Activated CD4-positive, alpha-beta T cell treated with anti-CD3 and anti-CD28 coated beads, Interleukin-2, amount 10 ng/mL, durations not matched to agents 24 days and 14 days (primary cell): ENCODE measurements at places on chromosomes 3 and 15. TPM values are rescaled to one million over a fixed set of nuclear protein-coding genes. Genes with fewer than 3 reads are reported as not detected.

The IL20RB gene
- 1.5 and 1.8 TPM in 2 replicates for total RNA-seq

The SH2D7 gene
- total RNA-seq, result not detected in 2 replicates

The NOX5 gene
- not detected in 2 replicates for total RNA-seq

The CERS3 gene
- total RNA-seq, result 0.21 and 0.40 TPM in 2 replicates

The TICRR gene
- total RNA-seq, result 18.8 and 21.0 TPM in 2 replicates

The DAZL gene
- total RNA-seq, result 0.07 and 0.19 TPM in 2 replicates

The MOBP gene
- not detected in 2 replicates for total RNA-seq

The HTD2 gene
- total RNA-seq, result 9.7 and 11.5 TPM in 2 replicates

The SLC12A8 gene
- total RNA-seq, result 1.1 and 1.2 TPM in 2 replicates

The CYP1A2 gene
- total RNA-seq, result not detected in 2 replicates

The SLC9C1 gene
- not detected in 2 replicates for total RNA-seq

The RBP2 gene
- not detected in 2 replicates for total RNA-seq

The BTBD1 gene
- total RNA-seq, result 61.7 and 62.7 TPM in 2 replicates

The MINAR1 gene
- 0.64 and 0.65 TPM in 2 replicates for total RNA-seq

The ISL2 gene
- total RNA-seq, result 0.31 and 0.89 TPM in 2 replicates

The IGSF10 gene
- not detected in 2 replicates for total RNA-seq

The SEMA3F gene
- 0.14 and 0.31 TPM in 2 replicates for total RNA-seq

The GCNT3 gene
- total RNA-seq, result not detected in 2 replicates

The SCN11A gene
- not detected in 2 replicates for total RNA-seq

The GYG1 gene
- total RNA-seq, result 27.4 and 28.0 TPM in 2 replicates

The TAGLN3 gene
- 0.33 and 0.44 TPM in 2 replicates for total RNA-seq

The SLC38A3 gene
- total RNA-seq, result not detected in 2 replicates
